ENCODE measurements at places on chromosomes 7 and 10. TPM values are rescaled to one million over a fixed set of nuclear protein-coding genes. Genes with fewer than 3 reads are reported as not detected.

Gene PRKG1
- total RNA-seq: 1.5 TPM

Gene BTBD16
- total RNA-seq: not detected

Gene AS3MT
- total RNA-seq: 0.34 TPM

Gene ADAM22
- 3.0 TPM for total RNA-seq

Gene PARD3
- 29.7 TPM for total RNA-seq

Gene VWDE
- 0.42 TPM for total RNA-seq

Gene MLXIPL
- total RNA-seq: not detected

Gene RAMP3
- total RNA-seq: not detected

Gene TRIM56
- total RNA-seq: 12.6 TPM

Gene NEUROD6
- not detected for total RNA-seq

Gene SEMA3E
- 6.0 TPM for total RNA-seq

Gene CFAP70
- total RNA-seq: not detected

Gene ACSL5
- 18.3 TPM for total RNA-seq

Gene SYT15B
- total RNA-seq: 0.09 TPM

Gene FGFR2
- total RNA-seq: 1.9 TPM

Gene WASHC2A
- total RNA-seq: 18.6 TPM

Gene CFAP43
- total RNA-seq: 0.69 TPM

Gene LIPN
- total RNA-seq: not detected

Gene ARL4A
- 38.5 TPM for total RNA-seq

Gene TMEM176B
- 3.3 TPM for total RNA-seq

Gene MMD2
- not detected for total RNA-seq

Gene VSTM2A
- not detected for total RNA-seq

Gene CRTAC1
- 17.9 TPM for total RNA-seq

Gene CPXM2
- 4.9 TPM for total RNA-seq

Gene NPTX2
- total RNA-seq: 4.5 TPM

Gene FRMD4A
- total RNA-seq: 20.2 TPM

Gene GARIN1A
- total RNA-seq: 0.74 TPM

Gene CYP26C1
- total RNA-seq: not detected

Gene STK17A
- 153 TPM for total RNA-seq

Gene CDHR1
- not detected for total RNA-seq

Gene ITGA8
- total RNA-seq: 0.06 TPM

Gene FAM20C
- 48.9 TPM for total RNA-seq
